ENCODE measurements at places on chromosomes 12 and 14. TPM values are rescaled to one million over a fixed set of nuclear protein-coding genes. Genes with fewer than 3 reads are reported as not detected.

The RND1 gene
- 3.0 TPM for total RNA-seq

The SLC39A5 gene
- total RNA-seq = 1.2 TPM

The P2RX2 gene
- not detected for total RNA-seq

The DDX54 gene
- 55.6 TPM for total RNA-seq

The CRACR2A gene
- 34.3 TPM for total RNA-seq

The ABHD12B gene
- total RNA-seq = not detected

The INHBC gene
- total RNA-seq = not detected

The AKAP3 gene
- total RNA-seq = 3.1 TPM

The NEUROD4 gene
- not detected for total RNA-seq

The PRR13 gene
- 246 TPM for total RNA-seq

The ARHGEF25 gene
- total RNA-seq = 0.93 TPM

The TAS2R46 gene
- 0.95 TPM for total RNA-seq

The KCNK13 gene
- 0.28 TPM for total RNA-seq

The TMEM233 gene
- not detected for total RNA-seq

The PDZRN4 gene
- not detected for total RNA-seq

The GALNT8 gene
- total RNA-seq = 1.8 TPM

The SMOC1 gene
- not detected for total RNA-seq

The OTOGL gene
- total RNA-seq = not detected

The ADGRD1 gene
- 0.23 TPM for total RNA-seq

The GAS2L3 gene
- total RNA-seq = 4.0 TPM

The NRL gene
- total RNA-seq = 2.4 TPM

The TPH2 gene
- total RNA-seq = not detected

The GLT1D1 gene
- not detected for total RNA-seq

The ZDHHC22 gene
- total RNA-seq = not detected

The PPFIA2 gene
- not detected for total RNA-seq
